Stimulated activated naive CD4-positive, alpha-beta T cell treated with Interleukin-2 at 50 U/mL for 16 hours (primary cell): ENCODE measurements at places on chromosomes 3 and 15.

- no peak for DNase-seq
Observed at GRCh38 chr15:48086576-48086975, 34.2 kb upstream of the SLC24A5 start.

GRCh38 chr15:94547711-94548110, 316.4 kb downstream of the MCTP2 start:
- DNase-seq, result no peak

DNA sequence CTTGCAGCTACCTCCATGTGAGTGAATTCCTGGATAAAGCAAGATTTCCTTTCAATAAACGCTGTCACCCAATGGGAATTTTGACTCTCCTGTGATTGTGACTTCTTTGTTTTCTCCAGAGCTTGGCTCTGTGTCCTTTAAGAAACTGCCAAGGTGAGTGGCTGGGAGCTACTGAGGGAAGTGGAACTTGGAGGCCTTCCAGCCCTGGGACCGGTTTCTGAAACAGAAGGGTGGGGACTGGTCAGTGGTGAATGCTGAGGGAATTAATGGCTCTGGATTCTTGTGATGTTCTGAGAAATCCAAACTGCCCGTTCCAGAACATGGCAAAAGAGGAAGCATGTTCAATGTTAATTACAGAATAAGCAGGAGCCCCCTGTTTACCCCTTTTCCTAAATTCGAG, 41.1 kb upstream of the MYZAP start:
- no peak for DNase-seq

DNA sequence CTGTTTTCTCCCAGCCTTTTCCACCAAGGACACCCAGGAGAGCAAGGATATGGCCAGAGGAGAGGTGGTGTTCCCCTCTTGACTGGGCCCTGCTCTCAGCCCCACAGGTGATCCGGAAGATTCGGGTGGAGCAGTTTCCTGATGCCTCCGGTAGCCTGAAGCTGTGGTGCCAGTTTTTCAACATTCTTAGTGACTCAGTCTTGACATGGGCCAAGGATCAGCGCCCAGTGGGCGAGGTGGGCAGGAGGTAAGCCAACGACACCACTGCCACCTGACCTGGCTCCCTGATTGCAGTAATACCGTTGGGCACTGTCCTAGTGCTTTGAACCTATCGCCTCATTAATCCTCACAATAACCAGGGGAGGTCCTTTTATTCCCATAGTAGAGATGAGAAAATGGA, 25.3 kb upstream of the SLC28A1 start:
- no peak for DNase-seq

- no peak for DNase-seq
Observed at GRCh38 chr15:63943829-63944680, 102.2 kb downstream of the DAPK2 start.

- DNase-seq, result no peak
Observed at GRCh38 chr15:95325763-95326404, 1004.6 kb upstream of the NR2F2 start.

DNA sequence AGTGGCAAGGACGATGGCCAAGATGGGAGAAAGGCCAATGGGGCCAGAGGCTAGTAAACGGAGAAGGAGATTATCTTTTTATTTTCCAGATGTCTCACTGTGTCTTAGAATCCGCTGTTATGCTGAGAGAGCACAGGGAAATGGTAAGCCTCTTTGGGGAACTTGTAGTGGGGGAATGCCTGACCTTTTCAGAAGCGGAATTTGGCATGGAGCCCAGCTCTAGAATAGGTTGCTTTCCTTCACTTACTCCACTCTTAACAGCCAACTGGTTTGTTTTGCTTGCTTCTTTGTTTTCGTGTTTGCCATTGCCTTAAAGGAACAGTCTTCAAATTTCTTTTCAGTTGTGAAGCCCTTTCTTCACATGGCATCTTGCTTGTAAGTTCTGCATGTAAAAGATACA, 316.2 kb upstream of the THRB start:
- no peak for DNase-seq

GRCh38 chr3:124669470-124669869, 60.8 kb upstream of the UMPS start:
- no peak for DNase-seq

GRCh38 chr3:134008630-134009156, 21.0 kb downstream of the SLCO2A1 start:
- no peak for DNase-seq

DNA sequence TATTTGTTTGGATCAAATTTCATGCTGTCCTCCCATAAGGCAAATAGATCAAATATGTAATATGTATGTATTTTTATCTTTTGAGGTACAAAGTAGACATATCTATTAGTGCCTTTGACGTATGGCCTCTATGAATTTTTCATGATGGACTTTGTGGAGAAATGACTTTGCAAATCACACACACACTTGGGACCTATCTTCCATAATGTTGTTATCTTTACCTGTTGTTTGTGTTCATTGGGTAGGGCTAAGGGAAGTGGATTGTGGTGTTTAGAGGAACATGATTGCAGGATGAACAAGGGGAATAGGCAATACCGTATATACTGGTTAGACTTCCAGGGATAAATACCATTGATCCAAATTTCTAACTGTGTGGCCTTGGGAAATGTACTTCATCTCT, 142.3 kb downstream of the GHSR start:
- DNase-seq, result no peak

- no peak for DNase-seq
Observed at GRCh38 chr3:126914226-126914625, 68.7 kb upstream of the PLXNA1 start.

DNA sequence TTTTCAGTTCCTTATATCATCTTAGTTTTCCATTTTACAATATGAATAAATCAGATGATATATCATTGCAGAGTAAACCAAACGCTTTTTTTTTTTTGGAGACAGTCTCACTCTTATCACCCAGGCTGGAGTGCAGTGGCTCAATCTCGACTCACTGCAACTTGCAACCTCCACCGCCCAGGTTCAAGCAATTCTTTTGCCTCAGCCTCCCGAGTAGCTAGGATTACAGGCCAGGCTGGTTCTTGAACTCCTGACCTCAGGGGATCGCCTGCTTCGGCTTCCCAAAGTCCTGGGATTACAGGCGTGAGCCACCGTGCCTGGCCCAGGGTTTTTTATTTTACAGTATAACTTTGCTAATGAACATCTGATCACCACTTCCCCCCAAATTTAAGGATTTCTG, 5.9 kb upstream of the EBLN2 start:
- DNase-seq, result no peak

- no peak for DNase-seq
Observed at GRCh38 chr3:126873416-126873815, 109.5 kb upstream of the PLXNA1 start.

DNA sequence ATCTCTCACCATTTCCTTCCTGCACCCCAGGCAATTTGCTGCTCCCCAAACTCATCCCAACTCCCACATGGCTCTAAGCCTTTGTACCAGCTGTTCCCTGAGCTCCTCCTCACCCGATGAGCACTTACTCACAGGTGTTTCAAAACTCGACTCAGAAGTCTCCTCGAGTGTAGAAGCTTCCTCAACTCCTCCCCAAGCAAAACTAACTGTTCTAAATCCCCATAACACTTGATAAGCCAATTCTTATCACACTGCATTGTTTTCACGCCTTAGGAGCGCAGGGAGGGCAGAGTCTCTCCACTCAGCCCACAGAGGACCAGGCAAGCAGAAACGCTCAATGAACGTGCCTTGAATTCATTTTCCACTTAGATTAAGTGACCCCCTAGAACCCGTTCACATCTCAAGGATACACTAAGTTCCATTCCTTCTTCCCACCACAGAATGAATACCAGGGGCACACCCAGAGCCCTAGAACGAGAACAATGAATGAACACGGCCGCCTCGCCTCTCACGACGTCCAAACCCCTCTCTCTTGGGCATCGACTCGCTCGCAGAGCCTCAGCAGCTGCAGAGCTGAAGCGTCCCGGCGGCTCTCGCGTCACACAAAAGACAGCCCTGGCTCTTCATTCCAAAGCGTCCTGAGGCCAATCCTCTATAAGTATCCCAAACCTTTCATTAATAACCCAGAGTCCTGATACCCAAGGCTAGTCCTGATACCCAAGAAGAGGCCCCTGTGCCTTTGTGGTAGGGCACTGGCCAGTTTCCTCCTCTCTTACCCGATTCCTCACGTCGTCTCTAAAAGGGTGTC, 1.1 kb downstream of the RAF1 start:
- DNase-seq, result peak; percentile 31

DNA sequence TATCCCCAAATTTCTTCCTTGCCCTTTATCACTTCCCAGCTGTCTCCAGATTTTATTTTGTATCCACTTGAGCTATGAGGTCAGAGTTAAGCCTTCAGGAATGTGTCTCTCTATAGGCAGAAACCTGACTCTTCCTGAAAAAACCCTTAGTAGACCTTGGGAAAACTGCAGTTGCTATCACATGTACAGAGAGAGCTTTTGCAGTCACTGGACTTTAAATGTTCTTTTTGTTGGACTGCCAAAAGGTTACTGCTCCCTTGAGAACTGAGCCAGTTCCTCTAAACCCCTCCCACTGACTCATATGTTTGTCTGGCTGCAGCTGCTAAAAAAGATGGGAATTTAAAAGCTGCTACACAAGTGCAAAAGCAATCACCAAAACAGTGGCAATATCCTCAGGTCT, 169.1 kb upstream of the CCDC54 start:
- no peak for DNase-seq

DNA sequence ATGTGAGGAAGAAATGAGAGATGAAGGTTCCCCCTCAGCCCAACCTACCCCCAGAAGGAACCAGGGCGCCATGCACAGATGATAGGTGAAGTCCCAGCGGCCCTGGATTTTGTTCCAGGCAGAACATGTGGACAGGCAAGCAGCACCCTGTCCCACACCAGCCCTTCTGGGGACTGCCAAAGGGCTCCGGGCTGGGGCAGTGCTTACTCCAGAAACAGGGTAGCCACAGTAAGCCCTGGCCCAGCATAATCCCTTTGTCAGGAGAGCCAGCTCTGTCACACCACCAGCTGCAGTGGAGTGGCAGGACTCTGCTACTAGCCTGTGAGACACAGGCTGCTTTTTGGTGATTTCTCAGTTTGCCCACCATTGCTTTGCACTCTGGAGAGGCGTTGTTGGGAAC, 6.3 kb downstream of the FBXL22 start:
- no peak for DNase-seq

DNA sequence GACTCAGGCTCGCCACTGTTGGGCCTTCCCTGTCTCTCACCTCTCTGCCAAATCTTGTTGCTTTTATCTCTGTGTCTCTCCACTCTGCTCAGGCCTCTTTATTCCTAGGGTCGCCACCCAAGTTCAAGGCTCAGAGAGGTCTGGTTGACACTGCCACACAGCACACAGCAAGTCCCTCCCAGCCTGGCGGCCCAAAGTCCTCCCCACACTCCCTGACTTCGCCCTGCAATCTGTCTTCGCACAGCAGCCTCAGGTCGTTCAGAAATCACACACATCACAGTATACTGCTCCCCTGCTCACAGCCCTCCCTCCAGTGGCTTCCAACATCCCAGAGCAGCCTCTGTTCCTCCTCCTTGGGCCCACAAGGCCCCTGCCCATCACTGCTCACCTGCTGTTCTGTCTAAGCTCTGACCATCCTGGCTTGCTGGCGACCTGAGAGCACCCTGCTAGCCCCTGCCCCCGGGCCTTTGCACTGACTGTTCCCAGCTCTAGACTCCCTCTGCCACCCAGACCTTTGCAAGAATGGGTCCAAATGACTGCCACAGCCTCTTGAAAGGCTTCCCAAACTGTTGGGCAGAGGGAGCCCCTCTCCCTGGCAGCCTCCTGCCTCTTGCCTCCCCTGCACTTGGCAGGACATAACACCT, 48.4 kb downstream of the MGLL start:
- no peak for DNase-seq

DNA sequence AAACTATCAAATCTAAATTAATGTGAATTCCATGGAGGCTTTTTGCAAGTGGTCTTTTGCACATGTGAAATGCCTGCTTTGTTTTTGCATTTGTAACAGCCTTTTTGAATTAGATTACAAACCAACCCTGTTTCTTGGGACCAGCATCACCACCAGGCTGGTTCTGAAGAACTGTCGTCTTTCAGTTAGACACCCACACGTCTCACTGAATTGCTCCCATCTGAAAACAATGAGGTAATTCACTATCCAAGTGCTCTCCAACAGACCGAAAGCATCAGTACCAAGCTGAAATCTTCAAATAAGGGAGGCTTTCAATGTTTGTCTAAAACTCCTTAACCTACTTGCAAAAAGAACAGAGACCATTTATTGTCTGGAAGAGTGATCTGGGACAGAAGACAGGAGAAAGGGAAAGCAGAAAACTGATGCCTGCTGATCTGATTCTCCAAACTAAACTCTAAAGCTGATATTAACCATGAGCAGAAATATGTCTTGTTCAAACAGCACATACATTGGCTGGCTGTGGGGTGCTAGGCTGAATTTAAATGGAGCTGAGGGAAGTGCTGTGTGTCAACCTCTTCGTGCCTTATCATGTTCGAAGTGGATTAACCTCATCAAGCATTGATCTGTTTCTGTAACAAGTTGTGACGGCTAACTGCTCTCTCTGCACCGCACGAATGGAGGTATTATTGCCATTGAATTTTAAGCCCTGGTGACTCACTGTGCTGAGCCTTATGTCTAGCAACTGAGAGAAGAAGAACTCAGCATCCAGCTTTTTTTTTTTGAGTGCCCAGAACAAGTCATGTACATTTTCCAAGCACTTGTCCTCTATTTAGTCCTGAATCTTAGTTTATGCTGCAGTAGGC, 213.7 kb upstream of the P2RY1 start:
- DNase-seq, result no peak

GRCh38 chr3:128382221-128382807, 84.4 kb downstream of the DNAJB8 start:
- no peak for DNase-seq

DNA sequence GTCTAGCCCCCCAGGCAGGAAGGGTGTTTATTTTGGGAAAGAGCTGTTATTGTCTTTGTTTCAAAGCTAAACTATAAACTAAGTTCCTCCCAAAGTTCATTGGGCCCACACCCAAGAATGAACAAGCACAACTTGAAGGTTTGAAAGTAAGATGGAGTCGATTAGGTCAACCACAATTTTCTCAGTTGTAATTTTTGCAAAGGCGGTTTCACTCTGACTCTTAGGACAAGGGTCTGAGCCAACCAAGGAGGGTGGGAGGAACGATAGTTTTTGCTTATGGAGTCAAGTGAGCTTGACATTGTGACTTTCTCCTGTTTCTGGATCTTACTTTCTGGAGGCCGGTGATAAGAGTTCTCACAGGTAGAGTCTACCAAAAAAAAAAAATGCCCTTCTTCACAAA, 5.8 kb upstream of the ZNF770 start:
- no peak for DNase-seq

- no peak for DNase-seq
Observed at GRCh38 chr3:161208931-161209330, 12.2 kb upstream of the NMD3 start.
